ENCODE measurements at places on chromosomes 5 and 9.

- no peak for ATAC-seq
Observed at GRCh38 chr5:61808091-61808490, 476.0 kb downstream of the ZSWIM6 start.

GRCh38 chr5:24222876-24223275 lies 421.9 kb downstream of the CDH10 start:
- ATAC-seq, result no peak

DNA sequence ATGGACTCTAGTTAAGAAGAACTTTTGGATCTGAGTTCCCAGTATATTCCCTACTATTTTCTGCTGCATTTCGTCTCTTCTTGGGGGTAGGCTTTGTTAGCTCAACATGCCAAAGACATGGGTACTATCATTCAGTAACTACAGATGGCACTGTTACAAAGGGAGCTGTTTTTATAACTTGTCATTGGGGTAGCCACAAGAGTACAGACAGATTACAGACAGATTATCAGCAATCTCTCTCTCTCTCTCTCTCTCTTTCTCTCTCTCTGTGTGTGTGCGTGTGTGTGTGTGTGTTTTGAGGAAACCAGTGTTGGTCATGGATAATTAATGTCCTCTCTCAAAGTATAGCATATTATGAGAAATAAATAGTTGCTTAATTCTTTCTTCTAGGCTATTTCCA lies 116.1 kb downstream of the WDR70 start:
- no peak for ATAC-seq

DNA sequence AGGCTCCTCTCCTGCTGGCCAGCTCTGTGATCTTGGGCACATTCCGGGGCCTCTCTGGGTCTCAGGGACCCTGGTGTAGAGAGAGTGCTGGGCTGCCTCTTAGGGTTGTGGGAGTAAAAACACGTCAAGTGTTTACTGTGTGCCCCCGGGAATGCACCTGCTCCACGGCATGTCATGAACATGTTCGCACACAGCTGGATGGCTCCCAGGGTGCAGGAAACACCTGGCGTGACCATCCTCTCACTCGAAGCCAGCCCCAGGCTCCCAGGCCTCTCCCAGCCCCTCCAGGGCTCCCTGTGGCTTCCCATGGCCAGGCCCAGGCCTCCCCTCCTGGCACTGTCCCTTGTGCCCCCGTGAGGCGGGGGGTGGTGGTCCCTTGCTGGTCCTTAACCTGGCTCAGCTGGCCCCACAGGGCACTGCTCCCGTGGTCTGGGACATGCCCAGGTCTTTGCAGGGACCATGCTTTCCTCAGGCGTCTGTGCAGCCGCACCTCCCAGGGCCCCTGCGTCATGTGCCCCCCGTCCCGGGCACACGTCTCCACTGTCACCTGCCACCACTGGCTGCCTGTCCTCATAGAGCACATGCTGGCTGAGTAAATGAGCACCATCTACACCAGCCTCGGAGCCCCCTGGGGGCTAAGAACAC lies 44.9 kb downstream of the SLC6A3 start:
- no peak for ATAC-seq

DNA sequence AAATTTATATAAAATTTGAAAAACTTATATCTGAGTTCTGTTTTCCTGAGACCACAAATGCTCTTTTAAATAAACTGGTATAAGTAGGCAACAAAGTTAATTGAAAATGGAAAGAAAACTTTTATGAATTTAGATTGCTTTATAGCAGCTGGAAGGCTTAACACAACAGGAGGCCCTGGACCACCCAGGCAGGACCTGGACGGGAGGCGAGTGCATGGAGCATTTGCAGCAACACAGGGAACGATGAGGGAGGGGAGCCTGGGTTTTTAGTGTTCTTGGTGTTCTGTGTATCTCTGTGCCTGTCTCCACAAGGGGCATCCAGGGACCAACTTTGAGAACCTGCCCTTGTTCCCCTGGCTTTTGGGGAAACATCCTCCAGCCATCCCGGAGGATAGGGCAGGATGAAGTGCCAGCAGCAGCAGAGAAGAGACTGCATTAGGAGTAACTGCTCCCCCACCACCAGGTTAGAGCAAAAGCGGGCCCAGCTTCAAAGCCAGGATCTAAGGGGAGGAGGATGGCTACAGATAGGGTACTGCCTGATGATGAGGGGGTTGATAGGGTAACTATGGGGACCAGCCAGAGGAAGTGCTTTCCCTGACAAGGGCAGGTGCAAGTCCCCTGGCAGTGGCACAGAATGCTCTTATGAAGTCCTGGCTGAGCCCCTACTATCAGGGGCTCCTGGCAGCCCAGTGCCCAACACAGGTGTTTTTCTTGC lies 6.7 kb upstream of the SPATA31E1 start:
- ATAC-seq, result no peak

DNA sequence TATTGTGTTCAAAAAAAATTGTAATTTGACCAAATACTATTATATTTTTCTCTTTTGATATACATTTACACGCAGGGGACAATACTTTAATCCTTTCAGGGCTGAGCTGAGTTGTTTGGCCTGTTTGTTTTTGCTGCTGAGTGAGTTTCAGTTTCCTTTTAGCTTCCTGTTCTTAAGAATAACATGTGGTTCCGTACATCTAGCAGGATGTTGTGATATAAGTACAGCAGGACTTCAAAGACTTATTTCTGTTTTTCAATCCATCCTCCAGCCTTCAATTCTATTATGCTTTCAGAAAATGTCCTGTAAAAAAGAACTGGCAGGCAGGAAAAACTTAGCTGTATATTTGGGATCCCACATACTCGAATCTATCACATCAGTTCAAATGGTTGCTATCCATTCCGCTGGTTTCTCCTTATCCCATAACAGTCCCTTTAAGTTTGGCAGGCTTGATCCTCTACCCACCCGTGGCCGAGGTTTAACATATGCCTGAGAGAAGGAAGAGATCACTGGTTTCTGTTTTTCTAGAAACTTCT lies 1037.3 kb upstream of the ACO1 start:
- ATAC-seq, result no peak
